ENCODE measurements at places on chromosomes 5 and 9.

DNA sequence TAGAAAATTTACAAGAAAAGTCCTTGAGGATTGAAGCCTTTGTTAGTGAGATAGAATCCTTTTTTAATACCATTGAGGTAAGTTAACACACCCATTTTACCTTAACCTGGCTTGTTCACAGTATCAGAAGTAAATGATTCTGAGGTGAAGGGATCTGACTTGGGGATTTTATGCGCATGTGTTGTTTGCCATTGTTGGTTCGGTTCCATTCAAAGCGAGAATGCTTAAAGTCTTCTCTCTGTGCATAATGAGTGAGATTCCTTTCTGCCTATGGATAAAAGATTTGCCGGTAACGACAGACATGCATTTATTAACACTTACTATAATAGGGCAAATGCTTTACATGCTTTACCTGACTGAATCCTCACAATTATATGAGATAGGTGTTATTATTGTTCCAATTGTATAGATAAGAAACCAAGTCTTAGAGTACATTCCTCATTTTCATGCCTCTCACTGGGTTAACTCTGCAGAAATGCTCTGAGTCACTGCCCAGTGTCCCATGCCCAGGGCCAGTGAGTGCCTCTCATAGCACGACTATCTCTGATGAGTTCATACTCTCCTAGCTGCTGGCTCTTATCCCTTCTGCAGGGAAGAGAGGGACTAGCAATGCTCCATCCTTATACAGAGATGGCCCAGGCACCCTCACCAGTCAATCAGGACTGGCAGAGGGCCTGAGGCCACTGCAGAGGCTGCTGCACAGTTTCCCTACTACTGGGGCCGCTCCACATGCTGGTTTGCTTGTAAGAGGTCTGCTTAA lies 54.4 kb downstream of the CMYA5 start:
- no peak for DNase-seq

- no peak for DNase-seq
Observed at GRCh38 chr5:134594797-134595457, 37.7 kb downstream of the SAR1B start.

- no peak for DNase-seq
Observed at GRCh38 chr5:172170251-172170701, 17.7 kb downstream of the STK10 start.

GRCh38 chr5:139022528-139022927 lies 147.4 kb upstream of the LRRTM2 start:
- DNase-seq, result no peak

DNA sequence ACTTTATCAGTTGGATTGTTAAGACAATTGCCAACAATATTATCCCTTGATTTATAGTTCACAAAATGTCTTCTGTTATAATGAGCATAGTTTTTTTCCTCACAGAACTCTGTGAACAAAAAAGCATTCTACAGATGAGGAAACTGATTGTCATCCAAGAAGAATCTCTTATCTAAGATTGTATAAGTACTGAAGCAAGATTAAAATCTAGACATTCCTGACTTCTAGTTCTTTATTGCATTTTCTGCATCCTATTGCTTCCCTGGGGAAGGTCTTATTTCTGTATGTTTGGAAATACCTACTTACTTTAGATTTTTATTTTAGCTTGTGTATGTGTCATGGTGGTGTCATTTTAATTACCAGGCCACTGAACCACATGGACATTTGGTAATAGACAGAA lies 884.9 kb upstream of the WWC1 start:
- no peak for DNase-seq

GRCh38 chr5:106019261-106019660 lies 1651.5 kb downstream of the EFNA5 start:
- DNase-seq, result no peak

DNA sequence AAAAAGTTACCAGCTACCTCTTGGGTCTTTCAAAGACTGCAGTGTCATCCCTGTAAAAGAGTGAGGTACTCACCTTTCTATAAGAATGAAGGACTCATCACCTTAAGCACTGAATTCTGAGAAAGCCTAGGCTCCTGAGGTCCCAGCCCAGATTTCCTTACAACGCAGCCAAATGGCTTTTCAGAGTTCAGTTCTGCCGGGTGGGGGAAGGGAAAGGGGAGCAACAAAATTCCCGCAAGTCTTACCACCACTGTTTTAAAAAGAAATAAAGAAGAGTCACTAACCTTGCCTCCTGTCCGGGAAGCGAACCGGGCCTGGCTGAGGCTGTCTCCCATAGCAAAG lies 373 bp downstream of the ADAMTS12 start:
- DNase-seq, result no peak

GRCh38 chr9:8140557-8140956 lies 341.0 kb upstream of the DMAC1 start:
- no peak for DNase-seq

- no peak for DNase-seq
Observed at GRCh38 chr9:121757281-121757585, 105.8 kb downstream of the DAB2IP start.

DNA sequence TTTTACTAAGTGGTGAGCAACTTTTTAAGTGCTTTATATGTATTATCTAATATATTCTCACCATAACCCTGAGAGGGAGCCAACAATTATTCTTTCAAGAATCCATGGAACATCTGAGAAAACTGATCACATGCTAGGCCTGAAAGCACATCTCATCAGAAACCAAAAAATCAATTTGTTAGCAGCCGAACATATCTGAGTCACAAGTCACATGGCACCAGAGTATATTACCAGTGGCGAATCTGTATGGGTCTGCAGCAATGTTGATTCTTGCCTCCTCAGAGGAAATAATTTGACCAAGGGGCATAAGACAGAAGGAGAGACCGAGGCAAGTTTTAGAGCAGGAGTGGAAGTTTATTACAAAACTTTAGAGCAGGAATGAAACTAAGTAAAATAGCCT lies 25.3 kb upstream of the SIL1 start:
- DNase-seq, result no peak

DNA sequence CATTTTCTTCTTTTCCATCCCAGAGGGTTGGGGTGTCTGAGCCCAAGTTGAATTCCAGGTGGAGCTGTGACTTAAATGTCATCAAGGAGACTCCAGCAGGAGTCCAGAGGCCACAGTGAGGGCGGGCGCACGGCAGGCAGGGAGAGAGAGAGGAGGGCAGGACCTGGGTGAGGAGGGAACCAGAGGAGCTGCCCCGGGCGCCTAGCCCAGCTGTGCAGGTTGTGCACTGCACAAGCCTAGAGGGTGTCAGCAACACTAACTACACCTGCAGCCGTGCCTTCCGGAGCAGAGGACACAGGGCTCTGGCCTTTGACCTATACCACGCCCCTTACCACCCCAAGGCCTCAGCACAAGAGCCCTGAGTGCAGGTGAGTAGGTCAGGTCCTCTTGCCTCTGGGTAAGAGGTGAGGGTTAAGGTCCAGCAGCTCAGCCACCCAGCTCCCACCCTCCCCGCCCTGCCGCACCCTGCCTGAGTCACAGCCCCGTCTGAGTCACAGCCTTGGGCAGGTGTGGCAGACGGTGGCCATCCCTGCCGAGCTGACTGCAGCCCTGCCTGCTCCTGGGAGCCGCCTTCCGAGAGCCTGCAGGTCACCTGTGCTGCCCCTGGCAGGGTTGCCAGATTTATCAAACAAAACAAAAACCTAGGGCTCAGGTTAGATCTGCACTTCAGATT lies 6.4 kb upstream of the AGPAT2 start:
- DNase-seq, result no peak

DNA sequence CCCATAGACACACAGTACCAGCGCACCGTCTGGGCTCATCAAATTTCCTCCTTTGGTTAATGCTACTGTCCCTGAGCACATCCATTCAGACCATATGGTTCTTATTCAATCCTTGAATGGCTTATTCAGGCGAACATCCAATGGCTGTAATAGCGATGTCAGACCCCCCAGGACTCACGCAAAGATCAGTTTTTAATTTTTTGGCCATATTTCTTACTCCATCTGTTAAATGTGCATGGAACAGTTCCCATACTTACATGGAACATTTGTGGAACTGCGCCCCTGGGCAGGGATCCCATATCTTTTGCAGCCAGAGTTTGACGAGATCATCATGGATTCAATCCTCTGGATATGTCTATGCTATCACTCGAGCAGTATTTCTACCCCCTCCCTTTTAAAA lies 213.2 kb downstream of the ADAMTS6 start:
- no peak for DNase-seq

Data from hematopoietic multipotent progenitor cell treated with erythropoietin and hydrocortisone succinate and interleukin-3 and kit ligand, for 6 days (in vitro differentiated cells).